ENCODE measurements at places on chromosomes 5 and 9.

DNA sequence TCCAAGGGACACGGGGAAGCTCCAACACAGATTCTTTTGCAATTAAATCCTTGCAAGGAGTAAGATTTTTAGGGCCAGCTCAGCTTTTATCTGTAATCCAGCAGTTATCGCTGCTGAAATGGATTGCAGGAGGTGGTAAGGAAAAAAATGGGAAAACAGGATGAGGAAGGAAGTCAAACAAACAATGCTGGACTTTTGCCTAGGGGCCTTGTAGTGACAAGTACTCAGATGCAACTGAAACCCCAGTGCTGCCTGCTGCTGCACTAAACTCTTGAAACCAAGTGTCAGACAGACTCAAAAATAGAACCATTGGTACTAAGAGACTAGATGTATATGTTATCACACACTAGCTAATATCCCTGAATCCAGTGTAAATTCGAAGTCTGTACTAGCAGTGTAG lies 309.2 kb downstream of the CTNND2 start:
- no peak for DNase-seq

DNA sequence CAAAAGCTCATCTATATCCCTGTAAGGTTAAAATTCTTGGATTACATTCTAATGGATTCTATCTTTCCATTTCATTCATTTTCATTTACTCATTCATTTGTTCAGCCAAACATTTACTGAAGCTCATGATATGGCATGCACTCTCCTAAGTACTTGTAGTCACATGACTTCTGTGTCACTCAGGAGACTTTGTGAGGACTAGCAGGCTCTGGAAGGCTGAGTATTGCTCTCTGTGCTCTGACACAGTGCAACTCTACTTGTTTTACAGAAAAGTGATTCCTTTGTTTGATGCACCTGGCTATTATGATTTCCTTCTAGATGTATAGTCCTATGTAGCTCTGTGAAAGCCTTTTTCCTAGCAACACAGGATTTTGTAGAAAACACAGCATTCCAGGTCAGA lies 53.0 kb downstream of the YIPF5 start:
- DNase-seq, result no peak

- no peak for DNase-seq
Observed at GRCh38 chr9:1173211-1173610, 123.1 kb downstream of the DMRT2 start.

DNA sequence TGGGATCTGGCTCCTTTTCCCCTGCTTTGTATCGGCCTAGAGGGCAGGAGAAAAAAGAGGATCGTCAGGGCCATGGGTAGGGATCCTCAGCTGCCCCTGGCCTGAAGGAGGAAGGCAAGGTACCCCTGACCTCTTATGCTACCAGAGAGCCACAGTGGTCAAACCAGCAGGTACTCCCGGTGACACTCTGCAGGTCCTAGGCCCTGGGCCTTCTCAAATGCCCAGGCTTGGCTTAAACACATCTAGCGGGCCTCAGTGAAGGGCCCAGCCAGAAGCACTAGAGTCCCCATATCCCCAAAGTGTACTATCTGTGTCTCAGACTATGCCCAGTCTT lies 3.5 kb downstream of the IRF1 start:
- DNase-seq, result no peak

GRCh38 chr9:118305331-118305730 lies 601.1 kb downstream of the TLR4 start:
- no peak for DNase-seq

GRCh38 chr9:23073136-23073535 lies 626.5 kb downstream of the DMRTA1 start:
- DNase-seq, result no peak

GRCh38 chr5:157278319-157279037 lies 12.6 kb downstream of the CYFIP2 start:
- DNase-seq, result no peak

GRCh38 chr5:130111746-130112145 lies 207.5 kb downstream of the CHSY3 start:
- no peak for DNase-seq

DNA sequence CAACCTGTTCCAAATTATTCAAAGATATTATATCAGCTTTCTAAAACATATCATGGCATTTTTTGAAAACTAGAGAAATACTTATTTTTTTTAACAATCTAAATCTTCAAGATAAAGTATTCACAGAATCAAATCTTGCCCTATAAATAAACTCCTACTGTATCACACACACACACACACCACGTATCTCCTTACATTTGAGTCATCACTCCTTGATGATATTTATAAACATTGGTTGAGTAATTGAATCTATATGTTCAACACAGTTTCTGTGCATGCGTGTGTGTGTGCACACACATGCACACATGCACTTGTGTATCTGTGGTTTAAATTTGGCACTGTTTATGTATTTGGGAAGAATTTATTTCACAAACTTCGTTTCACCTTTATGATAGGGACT lies 1716.4 kb downstream of the EFNA5 start:
- no peak for DNase-seq

DNA sequence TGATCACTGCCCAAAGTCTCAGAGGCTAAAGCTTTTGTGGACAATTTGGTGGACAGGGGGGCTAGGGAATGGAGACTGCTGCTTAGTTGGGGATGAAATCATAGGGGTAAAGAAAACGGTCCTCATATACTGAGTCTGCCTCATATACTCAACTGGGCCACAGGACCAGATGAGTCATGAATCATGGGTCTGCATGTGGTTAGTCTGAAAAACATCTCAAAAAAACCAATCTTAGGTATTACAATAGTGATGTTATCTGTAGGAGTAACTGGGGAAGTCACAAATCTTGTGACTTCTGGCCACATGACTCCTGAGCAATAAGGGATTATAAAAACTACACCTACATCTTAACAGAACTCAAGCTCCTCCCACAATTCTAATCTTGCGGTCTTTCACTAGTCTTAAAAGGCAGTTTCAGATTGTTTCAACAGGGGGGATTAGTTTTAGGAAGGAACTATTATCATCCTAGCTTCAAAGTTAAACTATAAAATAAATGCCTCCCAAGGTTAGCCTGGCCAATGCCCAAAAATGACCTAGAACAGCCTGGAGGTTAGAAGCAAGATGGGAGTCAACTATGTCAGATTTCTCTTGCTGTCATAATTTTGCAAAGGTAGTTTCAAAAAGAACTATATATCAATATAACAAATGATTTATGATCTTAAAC lies 17.5 kb downstream of the TMEM161B start:
- DNase-seq, result no peak

DNA sequence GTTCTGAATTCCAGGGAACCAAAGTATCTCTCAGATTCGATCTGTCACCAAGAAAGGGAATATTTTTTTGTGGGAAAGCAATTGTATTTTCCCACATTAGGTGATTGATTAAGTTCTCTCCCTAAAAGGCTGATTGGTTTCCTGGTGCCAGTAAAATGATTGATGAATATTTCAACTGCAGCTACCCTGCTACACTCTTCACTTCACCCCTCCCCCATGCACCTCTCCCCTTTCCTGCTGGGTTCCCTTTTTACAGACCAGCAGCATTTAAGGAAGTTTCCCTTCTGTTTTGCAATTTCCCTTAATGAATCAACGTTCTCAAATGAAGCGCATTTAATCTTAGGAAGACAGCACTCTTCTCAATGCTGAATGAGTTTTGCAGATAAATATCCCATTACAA lies 13.1 kb downstream of the NR6A1 start:
- no peak for DNase-seq

DNA sequence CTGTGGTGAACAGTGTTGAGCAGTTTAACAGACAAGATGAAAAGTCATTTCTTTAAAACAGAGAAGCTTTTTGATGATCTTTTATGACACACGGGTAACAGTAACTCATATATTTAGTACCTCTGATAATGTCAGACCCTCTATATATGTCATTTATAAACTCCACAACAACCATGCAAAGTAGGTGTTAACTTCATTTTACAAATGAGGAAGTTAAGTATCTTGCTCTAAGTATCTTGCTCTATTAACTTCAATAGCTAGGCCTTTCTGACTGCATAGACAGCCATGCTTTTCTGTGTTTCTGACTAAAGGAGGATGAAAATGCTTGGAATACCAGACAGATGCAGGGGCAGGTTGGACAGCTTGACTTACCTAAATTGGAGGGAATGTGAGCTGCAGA lies 1.8 kb downstream of the NUDT2 start:
- no peak for DNase-seq

DNA sequence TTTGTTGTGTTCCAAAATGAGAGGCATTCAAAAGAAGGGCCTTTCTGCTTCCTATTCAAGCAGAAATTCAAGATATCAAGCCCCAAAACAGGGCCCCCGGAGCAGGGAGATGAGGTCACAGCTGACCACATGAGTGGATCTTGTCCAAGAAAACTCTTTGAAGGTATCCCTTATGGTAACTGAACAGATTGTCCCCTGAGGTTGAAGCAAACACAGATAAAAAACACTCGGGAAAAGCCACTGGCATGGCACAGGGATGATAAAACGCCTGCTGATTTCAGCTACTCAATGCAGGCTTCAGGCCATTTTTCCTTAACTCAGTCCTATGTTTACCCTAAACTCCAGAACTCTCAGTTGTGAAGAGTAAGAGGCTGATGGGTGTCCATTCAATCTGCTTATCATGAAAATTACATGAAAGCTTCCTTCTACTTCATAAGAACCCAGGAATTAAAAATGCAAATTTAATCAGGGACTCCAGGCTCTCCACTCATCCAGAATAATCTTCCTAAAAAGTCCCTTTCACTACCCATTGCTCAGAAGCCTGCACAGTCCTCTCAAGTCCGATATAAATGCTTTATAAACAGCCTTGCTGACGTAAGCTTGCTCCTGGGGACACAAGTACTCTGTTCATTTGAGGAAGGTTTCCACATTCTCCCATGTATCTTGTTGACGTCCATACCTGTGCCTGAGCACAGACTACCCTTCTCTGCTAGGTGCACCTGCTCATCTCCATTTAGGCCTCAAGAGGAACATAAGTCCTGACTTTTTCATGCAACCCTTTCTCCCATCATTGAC lies 35.9 kb upstream of the SLC1A3 start:
- no peak for DNase-seq

DNA sequence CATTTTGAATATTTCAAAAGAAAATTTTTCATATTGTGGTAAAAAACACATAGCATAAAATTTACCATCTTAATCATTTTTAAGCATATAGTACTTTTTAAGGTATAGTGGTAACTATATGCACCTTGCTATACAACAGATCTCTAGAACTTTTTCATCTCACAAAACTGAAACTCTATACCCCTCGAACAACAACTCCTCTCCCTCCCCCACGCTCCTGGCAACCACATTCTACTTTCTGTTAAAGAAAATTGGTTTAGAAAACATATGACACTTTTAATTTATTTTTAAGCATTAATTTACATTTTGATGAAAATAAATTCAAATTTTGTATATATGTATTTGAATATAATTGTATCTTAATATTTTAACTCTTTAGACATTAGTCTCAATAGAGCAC lies 147.2 kb upstream of the EFNA5 start:
- no peak for DNase-seq

Measured in activated naive CD4-positive, alpha-beta T cell treated with anti-CD3 and anti-CD28 coated beads, Interleukin-2, amount 50 U/mL, for 16 hours (primary cell).